ENCODE measurements at places on chromosomes 12 and 14. TPM values are rescaled to one million over a fixed set of nuclear protein-coding genes. Genes with fewer than 3 reads are reported as not detected.

GRCh38 chr14:20460458-20461224 is 593 bp downstream of the PIP4P1 start:
- peaks cover 37% of the 10 kb centered on the region for H3K36me3 ChIP-seq
- peaks cover 26% of the 10 kb centered on the region for H3K4me1 ChIP-seq
- H3K27me3 ChIP-seq, result peaks cover under 1% of the 10 kb centered on the region
- H3K4me3 ChIP-seq, result peak overlapping the region; percentile 88

- H3K4me1 ChIP-seq, result peaks cover 11% of the 10 kb centered on the region
- no peak overlapping the region for H3K4me3 ChIP-seq
- H3K36me3 ChIP-seq, result no peaks in the 10 kb centered on the region
Measured at GRCh38 chr12:93256256-93256969, 121.3 kb upstream of the NUDT4 start.

The DEPDC4 gene
- 0.36 TPM for total RNA-seq

GRCh38 chr12:53984901-53985691 is at the start of gene HOXC10:
HOXC10 (plus strand) TSS chr12:53985146; CDS start chr12:53985260, 114 bp downstream.
- no peaks in the 10 kb centered on the region for H3K27me3 ChIP-seq
- peak within 1 kb of the TSS; percentile 93 for H3K4me3 ChIP-seq
- H3K36me3 ChIP-seq, result no peaks in the 10 kb centered on the region
- peak; percentile 99 for DNase-seq
- H3K4me1 ChIP-seq, result peaks cover 39% of the 10 kb centered on the region

The CTSG gene
- total RNA-seq, result not detected

The SLCO1A2 gene
- total RNA-seq, result not detected

The ZNF410 gene
- 83.4 TPM for total RNA-seq

DNA sequence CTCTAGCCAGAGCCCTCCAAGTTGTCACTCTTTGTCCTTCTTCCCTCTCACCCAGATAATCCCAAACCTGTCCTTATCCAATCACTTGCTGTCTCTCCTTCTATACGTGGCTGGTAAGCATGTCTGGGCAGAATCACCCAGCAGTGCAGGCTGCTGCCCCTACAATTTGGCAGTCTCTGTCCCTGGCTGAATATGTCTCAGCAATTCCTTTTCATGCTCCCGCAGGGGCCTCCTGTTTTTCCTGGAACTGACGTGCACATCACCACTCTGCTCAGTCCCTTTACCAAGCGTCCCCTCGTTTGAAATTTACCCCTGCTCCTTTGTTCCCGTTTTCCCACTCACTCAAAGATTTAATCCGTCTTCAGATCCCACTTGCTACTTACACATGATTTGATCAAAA is 80.0 kb downstream of the ST8SIA1 start:
- DNase-seq, result no peak
- H3K27ac ChIP-seq, result no peak overlapping the region
- no peaks in the 10 kb centered on the region for H3K4me1 ChIP-seq
- no peaks in the 10 kb centered on the region for H3K36me3 ChIP-seq
- H3K27me3 ChIP-seq, result no peaks in the 10 kb centered on the region

DNA sequence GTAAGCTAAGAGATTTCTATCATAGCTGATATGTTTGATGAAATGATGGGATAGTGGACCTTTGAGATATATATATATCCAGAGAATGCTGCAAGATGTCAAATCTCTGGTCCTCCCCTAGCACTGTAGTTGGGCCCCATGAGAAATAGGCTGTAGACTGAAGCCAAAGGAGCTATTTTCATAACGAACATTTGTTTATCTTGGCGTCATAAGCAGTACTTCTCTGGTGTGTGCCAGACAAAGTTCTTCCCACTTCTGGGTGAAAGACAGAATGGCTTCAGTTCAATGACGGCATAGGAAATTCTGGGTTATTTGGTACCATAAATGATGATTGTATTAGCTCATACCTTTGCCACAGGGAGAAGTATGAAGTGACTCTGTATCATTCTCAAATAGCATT is 534.3 kb downstream of the SOX5 start:
- H3K27ac ChIP-seq, result no peak overlapping the region
- DNase-seq, result no peak
- no peaks in the 10 kb centered on the region for H3K36me3 ChIP-seq
- no peaks in the 10 kb centered on the region for H3K27me3 ChIP-seq
- H3K4me3 ChIP-seq, result no peak overlapping the region

The PPP1R3E gene
- total RNA-seq, result 7.6 TPM

The PDE3A gene
- total RNA-seq, result 14.8 TPM

DNA sequence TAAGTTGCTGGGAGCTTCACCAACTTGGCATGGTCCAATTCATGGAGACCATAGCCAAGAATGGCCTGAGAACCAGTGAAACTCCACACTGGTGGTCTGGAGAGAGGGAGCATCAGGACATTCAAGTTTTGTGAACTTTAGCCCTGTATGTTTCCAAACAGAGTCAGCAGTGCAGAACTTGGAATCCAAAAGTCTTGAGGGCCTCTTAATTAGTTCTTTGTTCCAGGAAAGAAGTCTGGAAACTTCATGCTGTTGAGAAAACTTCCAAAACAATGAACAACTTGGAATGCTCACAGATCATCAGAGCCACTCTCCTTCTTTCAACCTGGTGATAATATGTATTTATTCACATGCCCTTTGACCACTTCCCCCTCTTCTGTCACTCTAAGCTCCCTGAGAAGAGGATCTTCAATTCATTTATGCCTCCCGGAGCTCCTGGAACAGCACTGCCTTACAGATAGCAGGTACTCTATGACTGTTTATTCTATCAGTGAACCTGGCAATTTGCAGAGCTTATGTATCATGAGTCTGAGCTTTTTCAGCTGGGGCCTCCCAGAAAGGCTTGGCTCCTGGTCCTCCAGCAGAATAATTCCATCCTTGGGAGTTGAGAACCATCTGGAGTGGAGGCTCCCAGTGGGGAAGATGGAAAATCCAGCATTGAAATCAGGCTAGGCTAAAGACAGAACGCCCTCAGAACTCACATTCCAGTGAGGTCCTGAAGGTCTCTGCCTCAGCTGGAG is 191.4 kb downstream of the KTN1 start:
- no peak overlapping the region for H3K27ac ChIP-seq
- no peak overlapping the region for H3K4me3 ChIP-seq
- no peak for DNase-seq

- H3K36me3 ChIP-seq, result no peaks in the 10 kb centered on the region
- H3K27ac ChIP-seq, result no peak overlapping the region
- H3K27me3 ChIP-seq, result no peaks in the 10 kb centered on the region
- H3K4me3 ChIP-seq, result no peak overlapping the region
Measured at GRCh38 chr12:92218394-92219077, 72.9 kb upstream of the BTG1 start.

The DPPA3 gene
- total RNA-seq, result not detected

The RND1 gene
- total RNA-seq, result 0.29 TPM

GRCh38 chr14:35078082-35078481 is 32.0 kb downstream of the FAM177A1 start:
- no peaks in the 10 kb centered on the region for H3K27me3 ChIP-seq
- H3K4me1 ChIP-seq, result no peaks in the 10 kb centered on the region
- peaks cover 33% of the 10 kb centered on the region for H3K36me3 ChIP-seq
- no peak for DNase-seq

DNA sequence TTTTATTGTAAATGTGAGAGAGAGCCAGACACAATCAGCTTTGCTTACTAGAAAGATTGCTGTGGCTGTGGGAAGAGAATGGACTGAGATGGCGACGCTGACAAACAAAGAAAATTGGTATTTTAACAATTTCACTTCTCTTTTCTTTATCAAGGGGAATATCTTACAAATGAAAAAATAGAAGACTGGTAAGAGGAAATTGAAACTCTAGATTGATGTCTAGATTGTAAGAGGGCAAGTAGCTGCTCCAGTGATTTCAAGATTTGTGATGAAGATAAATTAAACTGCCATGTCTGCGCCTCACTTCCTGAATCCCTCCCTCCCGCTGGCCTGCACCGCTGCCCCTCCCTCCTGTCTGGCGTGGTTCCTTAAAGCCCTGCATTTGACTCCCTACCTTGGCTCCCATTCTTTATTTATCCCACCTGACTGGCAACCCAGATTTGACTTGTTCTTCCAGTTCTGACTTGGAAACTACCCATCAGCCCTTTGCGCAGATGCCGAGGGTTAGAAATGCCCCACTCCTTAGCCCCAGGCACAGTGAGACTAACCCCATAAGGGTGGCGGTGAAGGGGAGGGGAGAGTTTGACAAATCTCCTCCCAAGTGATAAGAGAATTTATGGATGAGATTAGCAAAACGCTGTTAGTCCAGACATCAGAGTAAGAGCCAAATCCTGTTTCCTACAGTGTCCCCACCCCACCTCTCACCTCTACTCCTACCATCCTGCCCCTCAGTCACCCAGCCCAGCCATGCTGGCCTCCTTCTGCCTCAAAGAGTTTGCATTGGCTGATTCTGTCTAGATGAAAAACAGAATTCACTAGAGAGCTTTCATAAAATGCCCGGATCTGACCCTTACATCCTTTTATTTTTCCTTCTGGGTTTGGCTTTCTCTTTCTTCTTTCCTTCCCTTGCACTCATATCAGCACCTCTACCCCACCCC is 125.3 kb upstream of the ATF7IP start:
- H3K36me3 ChIP-seq, result no peaks in the 10 kb centered on the region
- peak overlapping the region; percentile 65 for H3K4me3 ChIP-seq
- H3K27ac ChIP-seq, result no peak overlapping the region
- H3K27me3 ChIP-seq, result no peaks in the 10 kb centered on the region
- peak; percentile 47 for DNase-seq

The GOLGA5 gene
- total RNA-seq, result 73.1 TPM

DNA sequence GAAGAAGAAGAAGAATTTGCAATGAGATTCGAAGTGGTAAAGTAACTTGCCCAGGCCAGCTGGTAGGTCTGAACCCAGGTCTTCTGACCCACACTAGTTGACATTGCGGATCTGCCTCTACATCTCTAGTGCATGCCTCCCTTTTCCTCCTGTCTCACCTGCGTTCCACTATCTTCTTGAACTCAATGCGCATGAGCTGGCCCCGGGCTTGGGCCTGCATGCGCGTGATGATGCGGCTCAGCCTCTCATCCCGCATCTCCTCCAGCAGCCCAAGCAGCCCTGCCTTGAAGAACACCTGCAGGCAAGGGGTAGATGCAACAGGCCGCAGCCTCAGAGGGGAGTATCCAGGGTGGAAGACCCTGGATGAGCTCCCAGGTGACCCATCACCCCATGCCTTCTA is 11.9 kb downstream of the MYH6 start:
- H3K36me3 ChIP-seq, result no peaks in the 10 kb centered on the region
- no peak overlapping the region for H3K4me3 ChIP-seq
- DNase-seq, result no peak

GRCh38 chr14:95862243-95862642 is 14.4 kb upstream of the TUNAR start:
- no peaks in the 10 kb centered on the region for H3K36me3 ChIP-seq
- H3K27me3 ChIP-seq, result no peaks in the 10 kb centered on the region
- DNase-seq, result no peak
- H3K4me1 ChIP-seq, result no peaks in the 10 kb centered on the region
- H3K27ac ChIP-seq, result no peak overlapping the region

DNA sequence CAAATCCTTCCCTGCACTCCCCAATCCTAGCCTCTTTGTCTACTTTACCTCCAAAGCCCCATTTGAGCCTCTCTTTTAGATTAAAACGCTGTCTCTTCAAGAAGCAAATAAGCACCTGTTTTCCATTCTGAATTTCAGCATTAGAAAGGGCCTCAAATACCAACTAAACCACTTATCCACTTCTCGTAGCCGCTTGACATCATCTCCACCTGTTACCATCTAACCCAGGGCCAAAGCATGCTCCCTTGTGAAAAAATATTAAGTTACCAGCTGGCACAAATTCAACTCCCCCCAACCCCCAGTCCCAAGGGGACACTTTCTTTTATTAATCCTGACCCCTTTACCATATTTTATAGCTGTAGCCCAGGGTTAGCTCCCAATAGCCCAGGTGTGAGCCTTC is 43.1 kb downstream of the GPHB5 start:
- H3K27ac ChIP-seq, result no peak overlapping the region
- no peaks in the 10 kb centered on the region for H3K36me3 ChIP-seq
- H3K4me3 ChIP-seq, result no peak overlapping the region

The RFLNA gene
- 15.9 TPM for total RNA-seq

- no peak for DNase-seq
- no peak overlapping the region for H3K27ac ChIP-seq
- no peak overlapping the region for H3K4me3 ChIP-seq
- H3K36me3 ChIP-seq, result no peaks in the 10 kb centered on the region
Measured at GRCh38 chr12:23376238-23376637, 573.2 kb downstream of the SOX5 start.

The NUDT4 gene
- total RNA-seq, result 138 TPM

The VASH1 gene
- 5.6 TPM for total RNA-seq

GRCh38 chr12:27148791-27149190 is 66.4 kb upstream of the C12orf71 start:
- peaks cover 5% of the 10 kb centered on the region for H3K4me1 ChIP-seq
- no peak overlapping the region for H3K27ac ChIP-seq
- no peaks in the 10 kb centered on the region for H3K36me3 ChIP-seq
- DNase-seq, result no peak
- H3K27me3 ChIP-seq, result no peaks in the 10 kb centered on the region

DNA sequence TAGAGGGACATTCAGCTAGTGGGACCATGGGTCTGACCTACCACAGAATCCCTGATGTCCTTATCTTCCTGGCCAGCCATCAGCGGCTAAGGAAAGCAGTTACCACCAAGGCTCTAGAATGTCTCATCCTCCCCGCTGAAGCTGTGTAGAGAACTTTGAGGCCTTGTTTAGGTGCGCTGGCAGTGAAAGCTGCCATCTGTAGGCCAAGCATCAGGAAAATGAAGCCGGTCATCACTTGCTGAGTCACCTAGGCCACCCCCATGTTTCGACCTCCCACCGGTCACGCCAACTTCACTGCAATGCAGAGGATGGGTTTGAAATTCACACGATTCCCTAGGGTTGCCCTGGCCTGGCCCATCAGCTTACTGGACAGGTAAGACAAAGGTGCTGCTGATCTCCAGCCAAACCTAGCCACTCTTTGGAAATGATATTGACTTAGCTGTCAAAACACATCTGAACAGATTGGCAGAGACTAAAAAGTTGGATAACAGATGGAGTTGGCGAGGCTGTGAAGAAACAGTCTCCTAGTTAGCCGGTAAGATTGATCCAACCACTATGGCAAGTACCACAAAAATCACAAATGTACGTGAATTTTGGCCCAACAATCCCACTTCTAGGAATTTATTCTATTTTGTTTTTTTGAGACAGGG is 52.0 kb downstream of the NOS1 start:
- no peaks in the 10 kb centered on the region for H3K4me1 ChIP-seq
- H3K27me3 ChIP-seq, result no peaks in the 10 kb centered on the region
- no peaks in the 10 kb centered on the region for H3K36me3 ChIP-seq
- H3K4me3 ChIP-seq, result no peak overlapping the region
- no peak for DNase-seq

GRCh38 chr14:32702562-32702961 is 236.1 kb upstream of the NPAS3 start:
- H3K36me3 ChIP-seq, result no peaks in the 10 kb centered on the region
- peaks cover 9% of the 10 kb centered on the region for H3K4me1 ChIP-seq
- no peaks in the 10 kb centered on the region for H3K27me3 ChIP-seq

The KRT2 gene
- not detected for total RNA-seq
